ENCODE measurements at places on chromosomes 6 and 20. TPM values are rescaled to one million over a fixed set of nuclear protein-coding genes. Genes with fewer than 3 reads are reported as not detected.

Gene SLC25A27
- 15.3 TPM for total RNA-seq

DNA sequence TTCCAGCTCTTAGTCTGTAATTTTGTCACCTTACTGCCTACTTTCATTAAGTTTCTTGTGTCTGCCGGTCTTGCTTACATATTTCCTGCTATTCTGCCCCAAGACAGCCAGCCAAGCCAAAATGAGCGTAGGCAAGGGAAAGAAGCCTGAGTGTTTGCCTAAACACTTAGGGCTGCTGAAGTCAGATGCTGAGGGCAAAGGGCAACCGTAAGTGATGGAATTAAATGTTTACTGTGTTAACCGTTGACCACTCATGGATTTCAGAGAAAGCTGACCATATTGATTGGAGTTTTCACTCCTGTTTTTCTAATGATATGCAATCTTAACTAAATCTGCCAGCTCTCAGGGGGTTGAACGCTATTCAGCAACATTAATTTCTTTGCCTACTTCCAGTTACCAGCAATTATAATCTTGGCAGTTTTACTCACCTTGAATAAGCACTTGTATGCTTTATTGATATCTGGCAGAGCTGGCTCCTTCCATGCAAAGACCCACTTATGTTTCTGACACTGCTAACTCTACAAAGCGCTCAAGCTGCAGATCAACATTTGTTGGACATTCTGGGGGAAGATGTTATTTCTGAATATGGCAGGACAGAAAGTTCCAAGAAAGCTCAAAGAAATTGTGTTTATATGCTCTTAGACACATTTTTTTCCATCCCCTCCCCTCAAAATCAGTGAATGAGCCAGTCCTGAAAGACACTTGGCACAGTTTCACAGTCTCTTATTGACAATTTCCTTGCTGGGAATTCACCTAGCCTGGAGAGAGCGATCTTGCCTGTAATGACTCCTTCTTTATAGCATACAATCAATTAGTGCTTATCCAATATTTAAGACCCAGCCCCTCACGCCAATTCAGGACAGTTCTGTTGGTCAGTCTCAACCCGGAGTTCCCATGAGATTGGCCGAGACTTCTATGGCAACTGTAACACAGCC lies 183.8 kb downstream of the PLCB1 start:
- DNase-seq: no peak

GRCh38 chr6:120211955-120212792 lies 862.6 kb upstream of the MAN1A1 start:
- peak; percentile 9 for DNase-seq

GRCh38 chr20:4484379-4484997 lies 237.2 kb upstream of the PRND start:
- DNase-seq: no peak

Gene HDGFL1
- not detected for total RNA-seq

- no peak for DNase-seq
Observed at GRCh38 chr6:170238741-170239565, 51.9 kb downstream of the DLL1 start.

Gene SLC17A3
- total RNA-seq: 5.6 TPM

Gene RBBP8NL
- not detected for total RNA-seq

- DNase-seq: peak; percentile 5
Observed at GRCh38 chr20:35461620-35462019, 6.2 kb downstream of the CEP250 start.

Gene OPN5
- under 0.01 TPM for total RNA-seq

DNA sequence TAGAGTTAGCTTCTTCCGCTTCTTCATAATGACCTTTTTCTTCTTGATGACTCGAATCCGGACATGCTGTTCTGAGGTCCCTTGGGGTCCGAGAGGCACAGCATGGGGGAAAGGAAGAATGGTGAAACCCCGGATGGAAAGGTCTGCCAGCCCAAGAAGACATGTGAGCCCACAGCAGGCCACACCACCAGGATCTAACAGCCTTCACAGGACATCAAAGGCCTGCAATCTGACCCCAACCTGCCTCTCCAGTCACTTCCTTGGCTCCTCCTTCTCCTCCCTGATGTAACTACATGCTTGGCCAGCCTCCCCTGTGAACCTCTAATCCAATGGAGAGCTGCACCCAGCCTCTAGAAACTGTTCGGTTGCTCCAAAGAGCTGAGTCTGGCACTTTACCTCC lies 1.6 kb downstream of the CPXM1 start:
- DNase-seq: no peak

DNA sequence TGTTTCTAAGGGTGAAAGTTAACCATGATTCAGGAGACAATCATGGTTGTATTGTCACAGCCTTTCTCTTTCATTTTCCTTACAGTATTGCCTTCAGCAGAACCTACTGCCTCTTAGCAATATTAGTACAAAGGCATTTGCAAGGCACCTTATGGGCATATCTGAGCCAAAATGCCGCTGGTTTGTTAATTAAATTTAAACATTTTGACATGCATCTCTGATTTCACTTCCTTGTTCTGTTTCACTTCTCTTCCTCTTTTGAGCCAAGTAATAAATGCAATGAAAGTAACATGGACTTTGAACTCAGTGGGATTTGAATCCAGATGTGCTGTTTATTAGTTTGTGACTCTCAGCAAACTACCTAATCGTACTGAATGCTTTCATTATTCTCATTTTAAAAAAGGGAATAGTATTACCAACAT lies 467.4 kb upstream of the CITED2 start:
- DNase-seq: peak; percentile 19

GRCh38 chr20:63151554-63152321 lies 64.2 kb downstream of the YTHDF1 start:
- peak; percentile 6 for DNase-seq

- peak; percentile 22 for DNase-seq
Observed at GRCh38 chr20:6044115-6044514, 9.7 kb downstream of the LRRN4 start.

- DNase-seq: no peak
Observed at GRCh38 chr6:158552055-158552795, 7.7 kb upstream of the TMEM181 start.

- no peak for DNase-seq
Observed at GRCh38 chr20:51026269-51026668, 3.4 kb upstream of the KCNG1 start.

Gene OPRL1
- total RNA-seq: 1.5 TPM

Gene FAM83C
- not detected for total RNA-seq

DNA sequence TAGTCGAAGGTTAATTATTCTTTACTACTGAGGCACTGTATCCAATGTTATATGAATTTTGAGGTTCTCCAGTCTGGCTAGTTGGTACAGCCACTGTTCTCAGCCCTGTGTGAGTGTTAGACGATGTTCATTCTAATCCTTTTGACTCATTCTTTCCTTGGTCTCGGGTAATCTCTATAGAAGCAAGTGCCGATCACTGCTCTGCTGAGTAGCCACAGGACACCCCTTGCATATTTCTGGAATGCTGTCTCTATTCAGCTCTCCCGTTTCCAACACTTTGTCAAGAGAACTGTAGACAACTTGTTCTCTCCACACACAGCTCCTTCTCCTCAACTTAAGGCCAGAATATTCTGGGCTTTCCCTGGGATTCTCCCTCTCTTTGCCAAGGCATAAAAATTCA lies 42.4 kb upstream of the PLCB1 start:
- DNase-seq: no peak

DNA sequence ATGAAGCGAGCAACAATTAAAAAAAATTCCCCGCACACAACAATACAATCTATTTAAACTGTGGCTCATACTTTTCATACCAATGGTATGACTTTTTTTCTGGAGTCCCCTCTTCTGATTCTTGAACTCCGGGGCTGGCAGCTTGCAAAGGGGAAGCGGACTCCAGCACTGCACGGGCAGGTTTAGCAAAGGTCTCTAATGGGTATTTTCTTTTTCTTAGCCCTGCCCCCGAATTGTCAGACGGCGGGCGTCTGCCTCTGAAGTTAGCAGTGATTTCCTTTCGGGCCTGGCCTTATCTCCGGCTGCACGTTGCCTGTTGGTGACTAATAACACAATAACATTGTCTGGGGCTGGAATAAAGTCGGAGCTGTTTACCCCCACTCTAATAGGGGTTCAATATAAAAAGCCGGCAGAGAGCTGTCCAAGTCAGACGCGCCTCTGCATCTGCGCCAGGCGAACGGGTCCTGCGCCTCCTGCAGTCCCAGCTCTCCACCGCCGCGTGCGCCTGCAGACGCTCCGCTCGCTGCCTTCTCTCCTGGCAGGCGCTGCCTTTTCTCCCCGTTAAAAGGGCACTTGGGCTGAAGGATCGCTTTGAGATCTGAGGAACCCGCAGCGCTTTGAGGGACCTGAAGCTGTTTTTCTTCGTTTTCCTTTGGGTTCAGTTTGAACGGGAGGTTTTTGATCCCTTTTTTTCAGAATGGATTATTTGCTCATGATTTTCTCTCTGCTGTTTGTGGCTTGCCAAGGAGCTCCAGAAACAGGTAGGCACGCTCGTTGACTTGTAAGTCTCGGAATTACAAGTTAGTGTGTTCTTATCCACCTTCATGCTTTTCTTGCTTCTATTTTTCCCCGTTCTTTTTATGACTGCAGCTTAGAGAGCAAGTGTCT lies at the start of gene EDN1:
Gene EDN1 (plus strand): TSS at position 429 of the 888 bp plus-strand sequence. CDS start 269 bp downstream, at position 698.
- DNase-seq: peak; percentile 81

GRCh38 chr6:144265390-144265789 lies 19.7 kb upstream of the UTRN start:
- DNase-seq: peak; percentile 79

- no peak for DNase-seq
Observed at GRCh38 chr20:22775256-22775655, 190.9 kb upstream of the FOXA2 start.

Gene THBD
- 0.99 TPM for total RNA-seq

GRCh38 chr6:143224516-143224915 lies 163.8 kb downstream of the AIG1 start:
- DNase-seq: no peak

Gene DNAH8
- total RNA-seq: under 0.01 TPM

GRCh38 chr20:12825226-12825595 lies 183.6 kb upstream of the SPTLC3 start:
- DNase-seq: no peak

Gene EZR
- 307 TPM for total RNA-seq

Gene PARD6B
- 31.3 TPM for total RNA-seq

GRCh38 chr6:45438151-45438550 lies 60.4 kb upstream of the SUPT3H start:
- peak; percentile 71 for DNase-seq

Gene ACSS1
- total RNA-seq: 11.8 TPM

Gene RIN2
- total RNA-seq: 56.1 TPM

Gene STMND1
- total RNA-seq: not detected

Gene FOXQ1
- 0.52 TPM for total RNA-seq

GRCh38 chr20:10749084-10749483 lies 75.3 kb upstream of the JAG1 start:
- DNase-seq: no peak

- DNase-seq: no peak
Observed at GRCh38 chr6:54992789-54993188, 146.2 kb downstream of the FAM83B start.

- no peak for DNase-seq
Observed at GRCh38 chr6:106731843-106732160, 102.4 kb downstream of the QRSL1 start.

Measured in renal cortical epithelial cell (primary cell).